ENCODE measurements at places on chromosomes 12 and 14.

DNA sequence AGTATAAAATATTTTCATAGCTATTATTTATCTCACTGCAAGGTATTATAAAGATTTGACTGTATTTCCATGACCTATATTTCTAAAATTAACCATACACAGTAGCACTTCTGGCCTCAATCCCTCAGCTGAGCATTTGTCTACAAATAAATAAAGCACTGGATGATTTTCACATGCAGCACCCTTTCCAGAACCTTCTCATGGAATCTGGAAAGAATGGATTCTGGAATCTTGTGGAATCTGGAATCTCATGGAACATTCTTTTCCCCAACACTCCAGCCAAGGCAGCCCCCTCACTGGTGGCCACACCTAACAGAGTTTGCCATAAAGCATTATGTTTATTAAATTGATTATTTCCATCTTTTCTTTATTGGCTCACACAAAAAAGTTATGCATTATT, 199.2 kb downstream of the MSRB3 start:
- no peak for DNase-seq

GRCh38 chr14:74661726-74662450, 49.9 kb upstream of the LTBP2 start:
- DNase-seq: no peak

DNA sequence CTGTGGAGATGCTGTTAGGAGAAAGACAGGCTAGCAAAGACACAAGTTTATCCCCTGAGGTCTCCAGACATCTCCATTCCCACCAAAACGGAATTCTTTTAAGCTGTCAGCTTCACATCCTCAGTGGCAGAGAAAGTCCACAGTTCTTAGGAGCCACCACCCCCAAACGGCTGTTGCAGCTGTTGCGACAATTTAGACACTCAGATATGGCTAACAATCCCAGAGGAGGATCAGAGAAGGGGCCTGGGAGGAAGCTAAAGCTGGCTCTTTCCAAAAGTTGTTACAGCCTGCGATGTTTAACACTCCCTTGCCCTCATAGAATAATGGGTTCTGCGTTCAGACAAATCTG, 1.9 kb upstream of the ATP5MC2 start:
- no peak for DNase-seq

DNA sequence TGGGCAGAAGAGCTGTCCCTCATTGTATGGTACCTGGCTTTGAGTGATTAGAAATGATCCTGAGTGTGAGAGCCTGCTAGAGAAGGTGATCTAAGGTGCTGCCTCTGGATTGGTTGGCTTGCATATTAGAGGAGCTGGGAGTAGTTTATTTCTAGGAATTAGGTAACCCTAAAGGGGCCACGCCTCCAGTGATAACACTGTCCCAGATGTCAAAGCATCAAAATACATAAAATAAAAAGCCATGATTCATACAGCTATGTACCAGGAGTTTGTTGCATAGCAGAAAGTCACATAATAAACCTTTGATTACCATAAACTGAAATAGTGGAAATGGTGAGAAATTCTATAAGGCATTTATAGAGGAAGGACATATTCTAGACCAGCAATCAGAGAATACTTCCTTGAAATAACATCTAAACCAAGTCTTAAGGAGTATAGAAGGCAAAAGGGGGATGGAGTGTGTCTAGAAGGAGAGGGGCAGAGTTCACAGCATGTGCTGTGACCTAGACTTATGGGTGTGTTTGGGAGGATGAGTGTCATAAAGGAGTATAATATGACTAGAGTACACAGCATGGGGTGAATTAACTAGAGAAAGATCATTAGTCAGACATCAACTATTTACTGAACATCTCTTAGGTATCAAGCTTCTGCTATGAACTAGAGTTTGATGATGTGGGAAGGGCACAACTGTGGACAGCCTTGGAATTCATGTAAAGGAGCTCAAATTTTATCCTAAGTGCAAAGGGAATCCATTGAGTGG, 686.4 kb downstream of the GALC start:
- DNase-seq: no peak

GRCh38 chr12:86772696-86773095, 516.5 kb upstream of the MGAT4C start:
- DNase-seq: no peak

All from activated gamma-delta T cell treated with anti-CD3 and anti-CD28 coated beads, Interleukin-2, amount 50 U/mL, for 16 hours (primary cell).